Uterus (tissue), 4 donors: ENCODE measurements at places on chromosomes 16 and 17. TPM values are rescaled to one million over a fixed set of nuclear protein-coding genes. Genes with fewer than 3 reads are reported as not detected.

The ZSCAN10 gene
- total RNA-seq, result not detected

The MYL4 gene
- total RNA-seq, result not detected

The RHBDL1 gene
- not detected for total RNA-seq

The IGFALS gene
- not detected for total RNA-seq

The NFE2L1 gene
- total RNA-seq, result 265 TPM

The FN3K gene
- 3.3 TPM for total RNA-seq

The GPR139 gene
- not detected for total RNA-seq

The CSF3 gene
- 5.0 TPM for total RNA-seq

The TBC1D3K gene
- total RNA-seq, result not detected

The SOX8 gene
- total RNA-seq, result 1.1 TPM

The NTHL1 gene
- 18.8 TPM for total RNA-seq

The UBFD1 gene
- total RNA-seq, result 81.5 TPM

The OR2C1 gene
- 0.52 TPM for total RNA-seq

The KIF2B gene
- total RNA-seq, result not detected
